Left ventricle myocardium inferior (tissue), 1 donor: ENCODE measurements at places on chromosomes 11 and 22.

DNA sequence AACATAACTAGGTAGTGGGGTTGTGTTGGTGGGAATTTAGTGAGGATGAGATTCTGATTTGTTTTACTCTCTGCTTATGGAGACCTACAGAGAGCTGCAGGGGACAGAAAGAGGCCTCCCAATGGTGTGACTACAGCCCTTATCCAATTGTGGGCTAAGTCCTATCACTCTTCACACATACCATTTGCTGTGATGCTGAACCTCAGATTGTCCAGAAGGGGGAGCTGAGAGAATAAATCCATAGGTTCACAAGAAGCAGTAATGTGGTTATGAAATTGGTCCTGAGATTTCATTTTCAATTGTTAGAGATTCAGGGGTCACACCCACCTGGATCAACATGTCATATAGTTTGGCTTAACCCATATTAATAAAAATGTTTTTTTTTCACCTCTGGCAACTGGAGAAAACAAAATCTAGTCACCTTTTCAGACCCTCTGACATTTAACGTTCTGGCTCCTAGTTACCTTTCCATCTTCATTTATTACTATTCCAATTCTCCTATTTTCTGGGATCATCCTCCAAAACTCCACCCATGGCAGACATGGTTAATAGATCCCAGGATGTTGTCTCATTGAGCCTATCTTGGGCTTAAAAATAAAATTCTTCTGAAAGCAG, 53.3 kb upstream of the PTPN5 start:
- DNase-seq, result no peak

DNA sequence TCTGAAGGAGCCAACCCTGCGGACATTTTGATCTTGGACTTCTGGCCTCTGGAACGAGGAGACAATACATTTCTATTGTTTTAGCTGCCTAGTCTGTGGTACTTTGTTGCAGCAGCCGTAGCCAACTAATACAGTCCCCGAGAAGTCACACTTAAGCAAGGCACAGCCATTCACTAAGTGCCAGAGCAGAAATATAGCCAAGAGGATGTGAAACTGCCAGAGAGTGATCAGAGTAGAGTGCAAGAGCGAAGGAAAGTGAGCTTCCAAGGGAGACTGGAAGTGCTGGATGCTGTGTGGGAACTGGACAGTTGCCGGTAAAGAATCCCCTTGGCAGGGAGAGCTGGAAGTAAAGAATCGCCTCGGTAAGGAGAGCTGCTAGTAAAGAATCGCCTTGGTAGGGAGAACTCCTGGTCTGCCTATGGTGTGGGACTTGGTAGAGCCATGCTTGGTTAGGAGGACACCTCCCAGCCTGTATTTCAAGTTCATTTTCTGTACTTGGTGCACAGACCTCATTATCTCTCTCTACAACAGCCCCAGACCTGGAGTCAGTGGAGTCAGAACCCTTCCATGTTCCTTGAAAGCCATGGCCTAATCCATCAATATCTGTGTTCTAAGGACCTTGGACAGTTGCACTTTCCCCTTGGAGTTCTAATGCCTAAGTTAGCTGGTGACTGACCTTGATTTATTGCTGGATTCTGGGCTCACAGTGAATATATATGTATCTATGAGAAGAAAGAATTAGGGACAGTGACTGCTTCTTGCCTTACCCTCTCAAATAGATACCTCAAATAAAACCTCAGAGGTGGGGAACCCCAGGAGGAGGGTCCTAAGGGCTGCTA, 162.1 kb downstream of the LDLRAD3 start:
- DNase-seq, result no peak

- DNase-seq, result no peak
Observed at GRCh38 chr11:79931692-79932091, 490.9 kb upstream of the TENM4 start.

GRCh38 chr11:6402561-6402981, 12.3 kb downstream of the SMPD1 start:
- DNase-seq, result no peak

- no peak for DNase-seq
Observed at GRCh38 chr11:126727381-126727780, 273.2 kb downstream of the KIRREL3 start.

DNA sequence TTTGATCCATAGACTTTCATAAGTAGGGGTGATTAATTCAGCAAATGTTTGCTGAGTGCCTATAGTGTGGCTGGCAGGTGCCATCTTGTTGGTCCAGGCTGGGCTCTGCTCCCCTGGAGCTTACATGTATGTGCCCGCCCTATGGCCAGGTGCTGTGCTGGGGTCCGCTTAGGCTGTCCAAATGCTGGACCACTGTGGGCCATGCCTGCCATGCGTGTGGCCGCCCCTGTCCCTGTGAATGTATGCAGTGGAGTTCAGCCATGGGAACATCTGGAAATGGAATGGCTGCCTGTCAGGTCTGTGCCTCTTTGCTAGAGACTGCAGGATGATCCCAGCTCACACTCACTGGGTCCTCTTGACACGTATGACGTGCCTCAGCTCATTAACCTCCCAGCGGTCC, 594.6 kb downstream of the TBC1D22A start:
- DNase-seq, result no peak

DNA sequence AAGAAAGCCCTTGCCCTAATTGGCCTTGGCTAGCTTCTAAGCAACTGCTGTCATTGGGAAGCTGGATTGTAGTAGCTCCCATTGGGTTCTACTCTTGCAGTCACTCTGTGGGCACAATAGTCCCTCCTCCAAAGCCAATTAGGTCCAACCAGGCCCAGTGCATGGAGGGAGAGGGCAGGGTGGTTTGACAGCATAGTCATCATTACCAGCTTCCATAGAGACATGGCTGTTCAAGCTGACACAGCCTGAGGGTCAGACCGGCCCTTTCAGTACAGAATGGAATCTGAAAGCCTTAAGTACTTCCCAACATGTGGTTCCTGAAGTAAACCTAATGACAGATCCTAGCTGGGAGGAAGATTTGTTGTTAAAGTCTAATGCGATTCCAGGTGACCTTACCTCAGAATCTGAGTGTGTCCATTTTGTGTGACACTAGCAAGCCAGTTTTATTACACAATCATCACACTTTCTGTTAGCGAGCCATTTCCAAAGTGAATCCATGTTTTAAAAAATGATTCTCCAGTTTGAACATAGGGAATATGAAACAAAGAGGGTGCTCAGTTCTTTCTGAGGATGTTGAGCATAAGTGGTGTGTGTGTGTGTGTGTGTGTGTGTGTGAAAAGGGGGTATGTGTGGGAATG, 6.9 kb downstream of the PLET1 start:
- no peak for DNase-seq

DNA sequence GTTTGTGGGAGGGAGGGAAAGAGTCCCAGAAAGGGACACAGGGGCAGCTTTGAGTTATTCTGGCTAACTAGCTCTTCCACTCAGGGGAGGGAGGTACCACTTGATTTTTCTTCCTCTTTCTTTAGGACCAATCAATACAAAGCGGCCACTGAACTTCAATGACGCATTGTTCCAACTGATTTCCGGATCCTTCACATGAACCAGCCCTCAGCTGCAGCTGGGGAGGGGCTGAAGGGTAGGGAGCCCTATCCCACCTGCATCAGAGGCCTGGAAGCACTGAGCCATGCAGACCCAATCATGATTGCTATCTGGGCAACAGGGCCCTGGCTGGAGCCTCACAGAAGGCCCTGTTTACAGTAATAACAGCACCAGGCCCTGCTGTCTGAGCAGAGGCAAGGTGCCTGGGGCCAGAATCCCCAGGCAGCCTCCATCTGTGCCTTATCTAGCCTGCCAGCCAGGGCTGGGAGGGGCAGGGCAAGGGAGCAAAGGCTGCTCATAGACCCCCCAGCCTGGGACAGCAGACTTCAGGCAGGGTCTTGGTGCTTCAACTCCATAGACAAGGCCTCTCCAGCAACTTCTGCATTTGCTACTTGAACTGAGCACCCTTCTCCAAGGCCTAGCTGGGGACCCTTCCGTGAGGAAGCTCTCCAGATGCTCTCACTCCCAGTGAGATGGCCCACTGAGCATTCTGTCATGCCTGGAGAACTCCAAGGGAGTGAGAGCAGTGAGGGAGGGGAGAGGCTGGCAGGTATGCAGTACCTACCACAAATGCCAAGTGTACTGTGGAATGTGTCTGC, 22.5 kb downstream of the CLPB start:
- DNase-seq, result no peak

DNA sequence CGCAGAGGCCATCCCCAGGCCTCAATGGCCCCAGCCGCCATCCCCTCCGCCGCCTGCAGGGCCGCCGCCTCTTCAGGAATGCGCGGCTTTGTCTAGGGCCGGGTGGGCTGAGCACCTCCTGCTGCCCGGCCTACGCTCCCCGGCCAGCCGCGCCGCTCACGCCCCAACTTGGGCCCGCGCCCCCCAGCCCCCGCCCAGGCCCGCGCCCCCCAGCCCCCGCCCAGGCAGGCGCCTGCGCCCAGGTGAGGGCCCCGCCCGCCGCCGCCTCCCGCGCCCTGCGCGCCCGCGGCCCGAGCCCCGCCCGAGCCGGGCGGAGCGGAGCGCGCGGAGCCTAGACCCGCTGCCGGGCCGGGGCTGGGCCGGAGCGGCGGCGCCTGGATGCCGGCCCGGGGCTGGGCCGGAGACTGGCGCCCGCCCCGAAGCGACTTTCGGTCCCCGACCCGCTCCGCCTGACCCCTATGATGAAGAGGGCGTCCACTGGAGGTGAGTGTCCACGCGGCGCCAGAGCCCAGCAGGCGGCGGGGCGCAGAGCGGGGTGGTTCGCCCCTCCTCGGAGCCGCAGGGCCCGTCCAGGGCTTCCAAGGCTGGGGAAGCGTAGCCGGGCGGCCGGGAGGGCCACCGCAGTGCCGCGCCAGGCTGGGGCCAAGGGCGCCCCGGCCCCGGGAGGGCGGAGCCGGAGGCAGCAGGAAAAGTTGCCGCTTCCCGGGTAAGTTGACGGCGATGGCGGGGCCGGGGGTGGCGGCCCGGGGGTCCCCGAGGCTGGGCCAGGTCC, 34.3 kb upstream of the PRODH start:
- no peak for DNase-seq

- DNase-seq, result no peak
Observed at GRCh38 chr11:101915791-101916291, 481 bp downstream of the ANGPTL5 start.
